CD4-positive, CD25-positive, alpha-beta regulatory T cell (primary cell): ENCODE measurements at places on chromosomes 5 and 9.

GRCh38 chr9:120158221-120158620 is 421.7 kb downstream of the CDK5RAP2 start:
- no peak for DNase-seq

GRCh38 chr9:137021568-137021978 is 6.5 kb downstream of the ABCA2 start:
- no peak for DNase-seq

DNA sequence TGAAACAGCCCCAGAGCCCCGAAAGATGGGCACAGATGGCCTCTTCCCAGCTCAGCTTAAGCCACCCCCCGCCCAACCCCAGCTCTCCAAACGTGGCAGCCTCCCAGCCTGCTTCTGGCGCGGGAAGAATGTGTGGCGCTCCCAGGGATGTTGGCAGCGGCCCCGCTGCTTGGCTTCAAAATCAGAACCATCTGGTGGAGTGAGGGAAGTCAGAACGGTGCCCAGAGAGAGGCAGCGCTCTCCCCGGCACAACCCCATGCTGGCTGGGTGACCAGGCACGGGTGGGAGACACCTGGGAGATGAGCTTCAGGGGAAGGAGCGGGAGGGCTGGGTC is 72.7 kb upstream of the ORM1 start:
- no peak for DNase-seq

DNA sequence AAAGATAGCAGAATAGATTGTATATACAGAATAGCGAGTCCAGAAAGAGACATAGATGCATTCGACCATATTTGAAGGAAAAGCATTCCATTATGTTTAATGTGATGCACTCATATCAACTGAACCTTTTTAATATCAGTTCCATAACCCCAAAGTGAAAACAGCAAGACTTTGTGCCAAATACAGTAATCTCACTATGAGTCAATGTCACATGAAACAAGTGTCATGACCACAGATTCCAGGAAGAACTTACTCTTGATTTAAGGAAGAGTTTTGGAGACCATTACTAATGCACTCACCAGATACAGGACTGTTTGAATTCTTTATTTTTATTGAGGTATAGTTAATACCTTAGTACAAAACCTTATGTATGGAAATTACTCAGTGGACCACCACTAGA is 220.5 kb downstream of the SH3GL2 start:
- no peak for DNase-seq

DNA sequence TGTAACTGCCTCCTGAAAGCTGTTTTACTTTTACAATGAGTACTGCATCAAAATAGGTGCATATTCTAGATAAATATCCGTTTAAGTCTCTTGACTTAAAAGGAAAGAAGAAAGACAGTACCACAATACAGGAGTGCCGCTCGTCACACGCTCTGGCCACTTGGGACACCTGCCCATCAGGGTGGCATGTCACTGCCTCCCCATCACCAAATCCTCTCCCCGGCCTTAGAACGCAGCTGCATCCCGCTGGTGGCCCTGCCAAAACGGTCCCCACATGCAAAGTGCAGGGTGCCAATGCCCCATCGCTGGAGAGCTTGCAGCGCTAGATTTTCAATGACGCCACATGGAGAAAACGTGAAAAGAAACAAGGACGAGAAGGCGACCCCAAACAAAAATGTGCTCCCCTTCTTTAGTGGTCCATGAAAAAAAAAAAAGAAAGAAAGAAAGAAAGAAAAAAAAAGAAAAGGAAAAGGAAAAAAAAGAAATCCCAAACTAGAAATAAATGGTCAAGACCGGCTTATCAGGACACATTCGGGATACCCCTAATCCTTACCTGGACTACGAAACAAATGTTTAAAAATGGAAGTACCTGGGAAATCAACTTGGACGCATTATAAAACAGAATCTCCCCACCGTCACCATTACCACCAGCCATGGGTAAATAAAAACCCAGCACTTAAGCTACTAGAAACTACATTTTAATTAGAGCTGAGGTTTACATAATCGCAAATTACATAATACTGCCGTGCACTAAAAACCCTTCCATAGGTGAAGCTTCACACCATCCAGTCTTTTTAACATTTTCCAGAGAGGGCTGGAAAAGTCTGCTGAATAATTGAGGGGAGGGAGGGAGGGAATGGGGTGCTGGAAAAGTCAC is 1.0 kb downstream of the ANKH start:
- peak; percentile 83 for DNase-seq

DNA sequence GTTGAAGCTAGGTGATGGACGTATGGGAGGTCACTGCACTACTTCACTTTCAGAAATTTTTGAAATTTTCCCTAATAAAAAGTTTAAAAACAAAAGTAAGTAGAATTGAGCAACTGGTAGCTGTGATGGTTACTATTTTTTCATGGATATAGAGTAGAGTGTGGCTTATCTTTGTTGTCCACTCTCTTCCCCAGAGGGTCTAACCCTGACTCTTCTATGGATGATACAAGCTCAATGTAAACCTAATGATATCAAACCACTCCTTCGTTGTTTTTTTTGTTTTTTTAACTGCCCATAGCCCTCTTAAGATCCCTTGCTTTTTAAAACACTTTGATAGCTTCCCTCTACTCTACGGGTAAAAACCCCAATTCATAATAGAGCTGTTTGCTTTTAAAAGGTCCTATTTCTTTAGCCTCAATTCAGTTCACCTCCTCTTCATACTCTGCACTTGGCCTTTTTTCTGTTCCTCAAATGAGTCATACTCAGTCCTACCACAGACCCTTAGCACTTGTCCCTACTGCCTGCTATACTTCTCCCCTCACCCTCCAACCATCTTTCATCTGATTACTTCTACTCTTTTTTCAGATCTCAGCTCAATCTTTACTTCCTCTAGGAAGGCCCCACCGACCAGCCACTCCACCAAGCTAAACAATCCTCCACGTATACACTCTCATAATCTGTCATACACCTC is 2.6 kb downstream of the HDAC3 start:
- DNase-seq = no peak

DNA sequence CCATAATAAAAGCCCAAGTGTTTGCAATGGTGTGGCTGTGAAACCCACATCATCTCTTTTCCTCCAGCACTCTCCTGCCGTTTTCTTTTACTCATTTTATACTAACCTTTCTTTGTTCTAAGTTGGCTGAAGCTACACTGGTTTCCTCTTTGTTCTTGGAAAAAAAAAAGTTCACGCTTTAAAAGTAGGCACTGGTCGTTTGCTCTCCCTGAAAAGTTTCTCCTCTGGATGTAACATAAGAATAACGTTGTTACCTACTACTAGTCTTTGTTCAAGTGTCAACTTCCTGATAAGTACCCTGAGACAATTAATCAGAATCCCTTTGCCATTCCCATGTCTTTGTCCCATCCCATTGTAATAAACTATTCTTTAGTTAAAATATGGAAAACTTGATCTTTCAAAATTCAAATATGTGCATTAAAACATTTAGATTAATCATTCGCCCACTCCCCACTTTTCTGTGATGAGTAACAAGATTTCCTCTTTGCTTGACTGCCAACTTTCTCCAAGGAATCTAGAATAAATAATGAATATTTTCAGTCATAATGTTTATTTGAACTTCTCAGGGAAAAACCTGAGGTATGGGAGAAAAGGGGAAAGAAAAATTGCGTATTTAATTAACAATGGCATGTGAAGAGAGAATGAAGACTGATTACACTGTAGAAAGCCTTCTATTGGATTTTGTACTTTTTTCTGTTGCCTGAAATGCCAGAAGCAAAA is 454.3 kb upstream of the CTNND2 start:
- DNase-seq = no peak

DNA sequence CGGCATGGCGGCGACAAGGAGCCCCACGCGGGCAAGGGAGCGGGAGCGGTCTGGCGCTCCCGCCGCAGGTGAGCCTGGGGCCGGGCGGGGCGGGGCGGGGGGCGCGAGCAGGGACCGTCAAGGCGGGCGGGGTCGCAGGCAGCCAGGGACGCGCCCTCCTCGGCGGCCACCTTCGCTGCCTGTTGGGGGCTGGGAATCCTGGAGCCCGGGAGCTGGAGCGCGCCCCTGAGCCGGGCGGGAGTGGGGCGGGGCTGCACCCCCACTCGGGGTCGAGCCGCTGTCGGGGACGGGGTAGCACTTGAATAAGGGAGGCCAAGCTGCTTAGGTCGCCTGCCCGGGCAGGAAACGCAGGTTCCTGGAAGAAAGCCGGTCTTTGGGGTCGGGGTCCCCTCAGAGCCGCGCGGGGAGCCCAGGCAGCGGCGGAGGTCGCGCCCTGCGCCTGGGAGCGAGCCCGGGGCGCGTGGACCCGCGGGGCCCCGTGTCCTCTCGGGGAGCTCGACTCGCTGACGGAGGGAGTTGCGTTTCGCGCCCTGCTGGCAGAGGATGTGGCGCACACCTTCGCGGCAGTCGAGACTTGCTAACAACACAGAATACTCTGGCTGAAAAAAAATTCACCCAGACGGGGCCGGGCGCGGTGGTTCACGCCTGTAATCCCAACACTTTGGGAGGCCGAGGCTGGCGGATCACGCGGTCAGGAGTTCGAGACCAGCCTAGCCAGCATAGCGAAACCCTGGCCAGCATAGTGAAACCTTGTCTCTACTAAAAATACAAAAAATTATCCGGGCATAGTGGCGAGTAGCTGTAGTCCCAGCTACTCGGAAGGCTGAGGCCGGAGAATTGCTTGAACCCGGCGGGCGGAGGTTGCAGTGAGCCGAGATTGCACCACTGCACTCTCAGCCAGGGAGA is 552 bp downstream of the OTULINL start:
- DNase-seq = peak; percentile 92

DNA sequence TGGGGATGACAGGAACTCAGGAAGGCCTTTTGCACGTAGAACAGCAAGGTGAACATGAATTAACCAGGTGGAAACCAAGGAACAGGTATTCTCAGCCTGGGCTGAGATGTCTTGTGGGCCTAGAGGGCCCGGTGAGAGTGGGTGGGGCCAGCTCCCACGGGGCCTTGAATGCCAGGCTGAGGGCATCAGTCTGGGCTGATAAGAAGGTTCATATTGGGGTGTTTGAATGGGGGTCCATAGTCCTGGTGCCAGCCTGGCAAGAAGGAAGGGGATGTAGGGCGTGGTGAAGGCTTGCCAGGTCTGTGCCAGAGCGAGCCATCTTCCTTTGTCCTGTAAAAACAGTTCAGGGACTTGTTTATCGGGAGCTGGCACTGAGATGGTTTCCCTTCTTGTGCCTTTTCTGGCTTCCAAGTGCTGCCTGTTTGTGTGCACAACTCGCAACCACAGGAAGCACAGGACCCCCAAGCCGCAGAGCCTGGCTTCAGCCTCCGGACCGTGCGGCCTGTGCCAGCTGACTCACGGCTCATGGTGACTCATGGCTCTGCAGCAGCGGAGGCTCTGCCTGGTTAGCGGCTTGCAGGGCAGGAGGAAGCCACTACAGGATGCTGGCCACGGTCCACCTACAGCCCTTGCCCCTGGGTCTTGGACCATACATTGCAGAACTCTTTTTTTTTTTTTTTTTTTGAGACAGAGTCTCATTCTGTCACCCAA is 2.4 kb downstream of the CARD19 start:
- DNase-seq = peak; percentile 31

DNA sequence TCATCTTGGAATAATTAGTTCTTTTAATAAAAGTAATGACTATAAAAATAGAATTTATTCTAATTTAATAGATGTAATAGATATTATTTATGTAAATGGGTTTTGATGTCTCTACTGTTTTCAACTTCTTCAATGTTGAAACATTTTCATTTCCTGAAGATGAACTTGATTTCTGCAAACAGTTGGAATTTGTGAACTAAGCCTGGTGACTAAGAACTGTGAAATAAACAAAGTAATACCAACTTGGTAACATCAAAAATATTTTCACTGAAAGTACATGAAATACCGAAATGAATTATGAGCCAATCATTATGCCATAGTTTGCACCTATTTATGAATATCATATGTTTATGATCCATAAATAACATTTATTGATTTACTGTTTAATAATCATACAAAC is 143.8 kb upstream of the FGF10 start:
- no peak for DNase-seq
